CD8-positive, alpha-beta memory T cell (primary cell): ENCODE measurements at places on chromosomes 4 and X. TPM values are rescaled to one million over a fixed set of nuclear protein-coding genes. Genes with fewer than 3 reads are reported as not detected.
A peak's percentile ranks its signal among the peaks of the same experiment; 100 is the strongest.

- DNase-seq = no peak
These were observed 67.2 kb upstream of the IBSP start for GRCh38 chr4:87732033-87732765.

- DNase-seq = no peak
These were observed 29.6 kb downstream of the REST start for GRCh38 chr4:56937262-56937661.

GRCh38 chr4:154854362-154854761, 73.3 kb downstream of the RBM46 start:
- no peak for DNase-seq

- no peak for DNase-seq
These were observed 90.9 kb downstream of the GC start for GRCh38 chr4:71692963-71693362.

DNA sequence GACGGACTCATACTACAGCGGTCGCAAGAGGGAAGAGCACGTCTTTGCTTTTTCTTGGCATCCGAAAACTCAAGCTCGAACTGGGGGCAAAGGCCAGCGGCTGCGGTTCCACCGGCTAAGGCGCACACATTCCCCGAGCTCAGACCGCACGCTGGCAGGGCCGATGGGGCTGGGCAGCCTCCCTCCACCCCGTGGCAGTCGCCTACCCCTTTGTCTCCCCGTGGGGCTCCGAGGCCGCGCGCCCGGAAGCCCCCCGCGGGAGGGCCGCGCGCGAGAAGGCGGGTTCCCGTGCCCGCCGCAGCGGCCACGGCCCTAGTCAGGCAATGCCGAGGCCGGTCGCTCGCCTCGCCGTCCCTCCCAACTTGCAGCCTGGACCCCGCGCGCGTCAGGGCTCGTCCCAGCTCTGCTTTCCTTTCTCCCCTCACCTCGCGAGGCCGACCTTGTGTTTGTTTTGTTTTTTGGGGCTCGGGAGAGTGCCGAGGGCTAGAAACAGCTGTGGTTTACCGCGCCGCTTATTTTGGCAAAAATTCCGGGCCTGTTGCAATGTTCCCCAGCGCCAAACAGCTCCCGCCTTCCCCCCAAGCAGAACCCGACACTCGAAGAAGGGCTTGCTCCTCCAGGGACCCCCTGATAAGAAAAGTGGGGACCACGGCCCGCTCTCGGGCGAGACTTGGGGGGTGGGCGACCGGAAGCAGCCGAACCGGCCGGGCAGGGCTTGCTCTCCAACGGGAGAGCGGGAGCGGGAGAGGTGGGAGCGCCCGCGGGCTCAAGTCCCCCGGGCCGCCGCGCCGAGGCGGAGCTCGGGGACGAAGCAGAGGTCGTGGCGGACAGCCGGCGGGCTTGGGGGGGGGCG, 561 bp upstream of the N4BP2 start:
- peak; percentile 35 for DNase-seq

- DNase-seq = no peak
These were observed 43.6 kb downstream of the ADGRG4 start for GRCh38 chrX:136344320-136344719.

DNA sequence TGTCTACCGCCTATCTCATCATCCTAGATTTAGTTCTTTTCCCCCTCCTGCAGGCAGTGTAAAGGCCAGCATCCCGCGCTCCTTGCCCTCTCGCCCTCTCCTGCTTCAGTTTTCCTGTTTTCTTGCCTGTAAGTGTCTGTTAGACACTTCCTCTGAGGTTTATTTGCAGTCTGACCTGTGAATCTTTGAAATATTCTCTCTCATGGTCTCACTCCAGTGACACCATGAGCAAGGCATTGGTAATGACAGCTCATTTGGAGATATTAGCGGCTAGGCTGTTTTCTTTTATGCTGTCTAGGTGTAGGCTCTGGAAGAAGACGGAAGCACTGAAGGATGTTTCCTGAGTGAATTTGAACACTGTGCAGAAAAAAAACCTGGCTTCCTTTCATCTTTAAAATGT, 179.6 kb downstream of the KDR start:
- peak; percentile 22 for DNase-seq

GRCh38 chrX:13007519-13008188, 32.7 kb downstream of the TMSB4X start:
- DNase-seq = no peak

DNA sequence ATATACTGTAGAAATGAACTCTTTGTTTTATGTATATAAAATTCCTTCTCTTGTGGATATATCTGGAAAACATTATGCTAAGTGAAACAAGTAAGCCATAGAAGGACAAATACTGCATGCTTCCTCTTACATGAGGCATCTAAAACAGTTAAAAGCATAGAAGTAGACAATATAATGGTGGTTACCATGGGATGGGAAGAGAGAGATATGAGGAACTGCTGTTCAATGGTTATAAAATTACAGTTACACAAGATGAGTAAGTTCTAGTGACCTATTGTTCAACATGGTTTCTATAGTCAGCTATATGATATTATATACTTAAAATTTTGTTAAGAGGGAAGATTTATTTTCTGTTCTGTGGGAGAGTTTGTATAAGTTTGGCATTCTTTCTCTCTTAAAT, 43.4 kb downstream of the HTRA3 start:
- DNase-seq = no peak

DNA sequence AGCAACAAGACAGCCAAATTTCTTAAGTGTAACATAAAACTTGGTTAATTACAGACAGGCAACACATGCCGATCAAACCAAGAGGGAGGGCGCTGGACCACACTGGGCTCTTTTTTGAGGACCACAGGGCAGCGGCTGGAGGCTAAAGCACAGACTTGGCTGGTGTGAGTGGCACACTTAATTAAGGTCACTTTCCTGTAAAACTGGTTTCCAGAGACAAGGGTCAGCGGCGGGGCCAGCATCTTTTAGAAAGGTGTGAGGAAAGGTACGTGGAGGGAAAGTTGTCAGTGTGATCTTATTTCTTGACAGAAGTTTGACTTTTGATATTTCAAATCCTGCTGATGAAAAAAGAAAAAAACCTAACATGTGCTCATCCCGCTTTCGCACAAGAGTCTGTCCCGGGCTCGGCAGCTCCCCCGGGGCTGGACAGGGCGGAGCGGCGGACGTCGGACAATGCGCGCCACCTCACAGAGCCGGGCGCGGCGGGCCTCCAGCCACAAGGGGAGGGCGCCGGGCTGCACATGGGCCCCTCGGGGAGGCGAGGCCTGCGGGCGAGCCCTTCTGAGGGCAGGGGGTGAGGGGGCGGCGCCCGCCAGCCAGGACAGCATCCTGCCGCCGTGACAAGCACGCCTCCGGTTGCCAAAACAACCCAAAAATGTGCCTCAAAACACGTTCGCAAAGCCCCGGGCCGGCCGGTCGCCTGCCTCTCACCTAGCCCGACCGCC, 660 bp upstream of the HSPA4L start:
- DNase-seq = no peak

GRCh38 chrX:87391742-87392141, 125.9 kb upstream of the KLHL4 start:
- no peak for DNase-seq

- DNase-seq = no peak
These were observed 313.4 kb upstream of the BOD1L1 start for GRCh38 chr4:13940921-13941320.

DNA sequence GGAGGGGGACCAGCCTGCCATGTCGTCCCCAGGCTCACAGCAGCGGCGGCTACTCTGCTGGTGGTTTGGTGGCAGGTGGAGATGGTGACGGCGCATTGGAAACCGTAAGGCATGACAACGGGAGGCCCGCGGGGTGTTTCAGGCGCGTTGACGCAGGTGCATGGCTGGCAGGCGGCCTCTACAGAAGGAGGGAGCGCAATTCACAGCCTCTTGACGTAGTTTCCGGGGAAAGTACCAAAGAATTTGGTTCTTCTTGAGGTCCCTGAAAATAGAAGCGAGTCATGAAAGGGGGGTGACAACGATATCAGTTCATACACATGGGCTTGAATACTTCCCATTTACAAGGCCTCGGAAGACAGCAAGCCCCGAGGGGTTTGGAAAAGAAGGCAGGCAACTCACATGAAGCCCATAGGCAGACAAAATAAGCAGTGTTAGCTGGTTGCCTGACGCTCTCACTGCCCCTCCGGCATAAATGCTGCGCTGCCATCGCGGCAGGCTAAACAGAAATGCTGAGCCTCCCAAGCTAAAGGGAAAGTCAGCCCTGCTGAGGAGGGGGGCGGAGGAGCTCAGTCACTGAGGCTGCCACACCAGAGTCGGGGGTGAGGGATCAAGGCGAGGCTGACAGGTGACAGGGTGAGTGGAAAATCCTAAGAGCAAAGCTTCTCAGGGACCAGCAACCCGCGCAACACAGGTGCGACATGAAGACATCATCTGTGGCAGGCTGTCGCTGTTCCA, 52.3 kb upstream of the PDLIM3 start:
- peak; percentile 32 for DNase-seq

DNA sequence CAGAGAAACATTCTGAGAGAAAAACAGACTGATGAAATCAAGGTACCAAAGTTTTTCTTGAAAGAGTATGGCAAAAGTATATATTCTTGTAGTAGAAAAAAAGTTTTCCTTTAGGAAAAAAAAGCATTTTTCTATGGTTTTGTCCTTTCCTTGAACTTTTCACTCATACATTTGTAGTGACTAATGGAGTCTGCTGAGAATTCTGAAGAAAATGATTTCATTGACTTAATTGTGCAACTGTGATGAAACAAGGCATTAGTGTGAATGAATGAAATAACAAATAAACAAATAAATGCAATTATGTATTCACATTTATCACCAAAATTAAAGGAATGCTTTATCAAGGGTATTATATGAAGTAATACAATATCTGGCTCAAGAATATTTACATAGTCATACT, 5.7 kb downstream of the CSN1S1 start:
- DNase-seq = no peak

- no peak for DNase-seq
These were observed 49.8 kb downstream of the MANBA start for GRCh38 chr4:102710986-102711385.

DNA sequence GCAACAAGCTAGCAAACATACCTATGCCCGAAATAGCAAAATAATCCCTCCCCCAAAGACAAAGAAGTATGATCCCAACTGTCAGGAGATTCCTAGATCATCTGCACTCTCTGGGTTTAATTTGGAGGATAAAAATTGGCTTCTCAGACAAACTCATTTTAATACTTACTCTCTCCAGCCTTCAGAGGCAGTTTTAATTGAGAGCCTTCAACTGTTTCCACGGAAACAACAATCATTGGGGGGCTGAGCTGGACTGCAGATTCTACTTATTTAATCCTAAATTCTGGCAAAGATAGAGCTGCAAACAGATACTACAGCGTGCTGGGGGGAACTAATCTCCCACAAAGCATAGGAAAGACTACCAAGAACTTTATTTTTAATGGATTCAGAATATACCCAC, 168.2 kb downstream of the TSPAN5 start:
- DNase-seq = no peak

DNA sequence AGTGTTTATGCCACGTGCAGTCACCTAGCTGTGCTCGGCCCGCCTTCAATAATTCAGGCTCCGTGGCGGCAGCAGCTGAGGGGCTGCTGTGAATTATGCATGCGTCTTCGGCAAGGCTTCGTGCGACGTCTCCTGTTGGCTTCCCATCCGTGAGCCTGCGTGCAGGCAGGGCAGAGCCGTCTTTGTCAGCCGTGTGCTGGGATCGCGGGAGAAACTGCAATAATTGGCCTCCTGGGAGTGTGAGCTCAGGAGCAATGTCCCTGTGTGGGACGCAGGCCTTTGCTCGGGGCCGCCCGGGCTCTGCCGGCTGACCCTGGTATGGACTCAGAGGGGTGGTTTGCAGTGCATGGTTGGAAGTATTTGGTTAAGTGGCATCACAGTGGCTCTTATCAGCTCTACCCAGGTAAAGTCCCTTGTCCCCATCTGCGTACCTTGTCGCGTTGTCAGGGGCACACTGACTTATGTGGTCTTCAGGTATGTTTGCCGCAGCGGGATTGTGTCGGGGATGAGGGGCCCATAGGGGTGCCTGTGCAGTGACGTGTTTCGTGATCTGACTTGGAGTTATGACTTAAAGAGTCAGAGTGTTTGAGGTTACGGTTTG, 34.5 kb upstream of the HGFAC start:
- DNase-seq = no peak

ZNF674 gene
- 2.7 TPM for total RNA-seq

MAGEB1 gene
- total RNA-seq = not detected

STBD1 gene
- not detected for total RNA-seq

SLC6A14 gene
- total RNA-seq = not detected

MRPL1 gene
- 88.4 TPM for total RNA-seq

CHIC2 gene
- total RNA-seq = 25.0 TPM

SLC4A4 gene
- total RNA-seq = 1.2 TPM
